Stimulated activated memory B cell treated with anti-CD40 and anti-IgM and Interleukin-4, amounts not matched to agents 10 μg/mL and 1 μg/mL and 100 μg/mL, for 72 hours (primary cell): ENCODE measurements at places on chromosomes 4 and X.

DNA sequence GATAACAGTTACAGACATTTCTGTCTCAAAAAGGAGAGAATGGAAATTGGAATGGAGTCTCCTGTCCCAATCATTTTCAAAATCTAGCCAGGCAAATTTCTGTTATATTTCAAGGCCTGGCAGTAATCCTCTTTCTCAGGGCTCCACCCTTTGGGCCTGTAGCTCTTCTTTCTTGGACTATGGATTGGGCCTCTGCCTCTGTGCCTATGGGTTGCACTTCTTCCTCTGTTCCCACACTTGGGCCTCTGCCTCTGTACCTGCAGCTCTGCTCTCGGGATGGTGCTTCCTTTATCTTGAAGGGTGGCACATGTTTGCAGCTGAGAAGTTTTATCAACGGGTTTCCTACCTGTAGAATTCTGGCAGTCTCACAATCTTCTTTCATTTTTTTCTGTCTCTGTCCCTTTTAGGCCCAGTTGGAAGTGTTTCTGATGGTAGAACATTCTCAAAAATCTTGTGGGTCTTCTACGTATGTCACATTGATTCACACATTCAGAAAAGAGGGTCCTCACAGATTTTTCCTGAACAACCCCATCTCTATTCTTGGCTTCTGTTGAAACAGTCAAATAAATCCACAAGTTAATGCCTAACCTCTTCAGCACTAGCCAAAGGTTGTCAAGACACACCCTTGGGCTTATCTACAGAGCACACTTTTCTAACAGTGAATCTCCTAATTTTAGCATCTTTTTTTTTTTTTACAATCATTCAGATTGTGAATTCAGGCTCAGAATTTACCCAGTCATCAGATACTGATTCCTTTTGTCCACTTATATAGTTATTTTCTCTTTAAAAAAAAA lies 719.0 kb downstream of the RPA4 start:
- no peak for ATAC-seq
- H3K4me1 ChIP-seq: no peaks in the 10 kb centered on the region
- no peak overlapping the region for H3K4me3 ChIP-seq

GRCh38 chr4:123327846-123328429 lies 68.7 kb upstream of the SPRY1 start:
- no peaks in the 10 kb centered on the region for H3K27me3 ChIP-seq
- no peaks in the 10 kb centered on the region for H3K36me3 ChIP-seq
- no peak overlapping the region for H3K27ac ChIP-seq

- H3K27me3 ChIP-seq: no peaks in the 10 kb centered on the region
- ATAC-seq: no peak
- H3K27ac ChIP-seq: no peak overlapping the region
Measured at GRCh38 chrX:150719621-150720020, 26.4 kb downstream of the MTMR1 start.

GRCh38 chrX:13891377-13892140 lies 74.7 kb upstream of the GPM6B start:
- H3K4me3 ChIP-seq: no peak overlapping the region
- no peaks in the 10 kb centered on the region for H3K27me3 ChIP-seq
- no peak for ATAC-seq

- no peak overlapping the region for H3K27ac ChIP-seq
- no peaks in the 10 kb centered on the region for H3K4me1 ChIP-seq
- no peak overlapping the region for H3K4me3 ChIP-seq
Measured at GRCh38 chrX:132612821-132613564, 124.2 kb upstream of the MBNL3 start.

DNA sequence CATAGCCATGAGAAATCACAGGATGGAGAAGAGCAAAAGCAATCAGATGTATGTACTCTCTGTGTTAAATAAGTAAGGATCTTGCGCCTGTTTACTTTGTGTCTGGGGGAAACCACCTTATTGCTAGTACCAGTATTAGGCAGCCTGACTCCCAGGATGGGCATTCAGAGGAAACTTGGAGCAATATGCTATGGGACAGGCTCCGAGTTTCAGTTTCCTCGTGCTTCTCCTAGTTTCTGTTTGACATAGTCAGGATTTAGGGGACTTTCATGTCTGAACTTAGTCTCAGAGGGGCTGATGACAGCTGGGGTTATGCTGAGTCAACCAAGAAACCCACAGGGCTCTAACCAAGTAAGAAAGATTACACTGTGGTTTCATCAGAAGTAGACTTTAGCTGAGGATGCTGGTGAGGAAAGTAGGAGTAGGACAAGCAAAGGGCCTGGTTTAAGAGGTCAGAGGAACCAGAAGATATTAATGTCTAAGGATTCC lies 13.5 kb downstream of the NSUN7 start:
- no peaks in the 10 kb centered on the region for H3K36me3 ChIP-seq
- no peak overlapping the region for H3K27ac ChIP-seq

DNA sequence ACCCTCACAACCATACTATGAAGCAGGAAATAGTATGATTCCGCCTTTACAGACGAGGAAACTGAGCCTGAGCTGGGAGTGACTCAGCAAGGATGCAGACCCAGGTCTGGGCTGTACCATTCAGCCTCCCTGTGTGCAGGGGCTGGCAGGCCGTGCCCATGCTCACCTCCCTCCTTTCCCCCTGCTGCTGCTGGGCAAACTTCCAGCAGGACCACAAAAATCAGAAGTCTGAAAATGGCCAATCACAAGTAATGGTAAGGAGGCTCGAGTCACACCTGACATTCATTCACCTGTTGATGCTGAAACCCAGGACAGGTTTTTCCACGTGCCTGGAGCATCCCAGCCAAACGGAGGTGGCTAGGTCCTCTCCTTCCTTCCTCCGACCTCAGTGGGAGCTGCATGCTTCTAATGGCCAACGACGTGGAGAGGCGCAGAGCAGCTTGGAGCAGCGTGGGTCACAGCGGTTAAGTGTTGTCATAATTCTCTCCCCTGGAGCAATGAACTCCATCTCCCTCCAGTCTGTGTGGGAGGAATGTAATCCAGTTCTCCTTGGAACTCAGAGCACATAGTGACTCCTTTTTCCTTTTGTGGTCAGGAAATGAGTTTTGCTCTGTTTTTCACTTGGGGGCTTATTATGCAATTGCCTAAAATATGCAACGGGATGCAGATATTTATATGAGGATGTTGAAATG lies 371.7 kb downstream of the BCOR start:
- no peak for ATAC-seq
- no peaks in the 10 kb centered on the region for H3K36me3 ChIP-seq
- H3K4me1 ChIP-seq: peaks cover 8% of the 10 kb centered on the region
- H3K27ac ChIP-seq: no peak overlapping the region
- H3K4me3 ChIP-seq: no peak overlapping the region
- H3K27me3 ChIP-seq: peaks cover 31% of the 10 kb centered on the region
